Activated CD4-positive, alpha-beta T cell treated with anti-CD3 and anti-CD28 coated beads for 4 hours (primary cell): ENCODE measurements at places on chromosomes 2 and 18.
A peak's percentile ranks its signal among the peaks of the same experiment; 100 is the strongest.

DNA sequence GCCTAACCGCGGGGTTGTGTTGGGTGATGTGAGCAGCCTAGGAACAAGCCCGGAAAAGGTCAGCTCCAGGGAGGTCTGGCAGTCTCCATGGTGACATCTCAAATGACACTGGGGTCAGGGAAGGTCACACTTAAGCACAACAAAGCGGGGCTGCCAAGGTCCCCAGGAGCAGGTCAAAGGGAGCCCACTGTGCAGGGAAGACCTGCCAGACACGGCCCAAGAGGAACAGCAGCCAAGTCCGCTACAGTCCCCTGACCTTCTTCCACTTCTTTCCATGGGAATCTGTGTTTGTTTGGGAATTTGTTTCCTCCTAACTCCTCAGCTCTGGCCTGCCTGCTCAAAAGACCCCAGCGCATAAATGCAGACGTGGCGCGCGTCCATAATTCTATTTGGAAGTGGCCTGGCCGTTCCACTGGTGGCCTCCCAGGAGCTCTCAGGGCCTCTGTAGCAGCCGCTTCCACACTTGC is 232.1 kb upstream of the COPS8 start:
- no peak for DNase-seq

DNA sequence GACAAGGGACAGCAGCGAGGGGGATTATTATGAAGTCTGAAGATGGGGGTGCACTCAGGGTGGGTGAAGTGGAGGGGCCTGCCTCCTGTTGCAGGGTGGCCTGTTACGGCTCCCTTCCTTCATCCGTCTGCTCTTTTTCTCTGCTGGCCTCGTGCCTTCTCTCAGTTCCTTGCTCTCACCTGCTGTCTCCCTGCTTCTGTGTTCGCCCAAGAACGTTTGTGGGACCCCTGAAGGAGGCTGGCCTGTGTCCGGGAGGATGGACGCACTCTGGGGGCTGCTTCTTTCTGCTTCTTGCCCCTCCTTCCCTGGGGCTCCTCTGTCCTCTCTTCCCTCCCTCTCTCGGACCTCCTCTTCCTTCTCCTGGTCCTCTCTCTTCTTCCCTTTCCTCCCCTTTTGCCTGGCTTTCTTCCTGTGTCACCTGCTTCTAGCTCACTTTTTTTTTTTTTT is 13.8 kb downstream of the MROH2A start:
- no peak for DNase-seq

GRCh38 chr2:216112926-216113325 is 3.8 kb downstream of the XRCC5 start:
- DNase-seq: no peak

DNA sequence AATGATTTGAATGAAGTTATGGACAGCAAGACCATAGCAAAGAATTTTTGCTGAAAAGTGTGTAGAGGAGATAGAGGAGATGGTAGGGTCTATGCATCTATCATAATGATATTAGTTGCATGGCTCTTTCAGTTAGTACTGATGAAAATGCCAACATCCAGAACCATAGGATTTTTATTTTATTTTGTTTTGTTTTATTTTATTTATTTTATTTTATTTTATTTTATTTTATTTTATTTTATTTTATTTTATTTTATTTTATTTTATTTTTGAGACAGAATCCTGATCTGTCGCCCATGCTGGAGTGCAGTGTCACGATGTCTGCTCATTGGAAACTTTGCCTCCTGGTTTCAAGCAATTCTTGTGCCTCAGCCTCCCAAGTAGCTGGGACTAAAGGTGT is 1021.1 kb upstream of the ZEB2 start:
- DNase-seq: no peak

GRCh38 chr2:118168615-118169014 is 80.3 kb downstream of the INSIG2 start:
- no peak for DNase-seq

DNA sequence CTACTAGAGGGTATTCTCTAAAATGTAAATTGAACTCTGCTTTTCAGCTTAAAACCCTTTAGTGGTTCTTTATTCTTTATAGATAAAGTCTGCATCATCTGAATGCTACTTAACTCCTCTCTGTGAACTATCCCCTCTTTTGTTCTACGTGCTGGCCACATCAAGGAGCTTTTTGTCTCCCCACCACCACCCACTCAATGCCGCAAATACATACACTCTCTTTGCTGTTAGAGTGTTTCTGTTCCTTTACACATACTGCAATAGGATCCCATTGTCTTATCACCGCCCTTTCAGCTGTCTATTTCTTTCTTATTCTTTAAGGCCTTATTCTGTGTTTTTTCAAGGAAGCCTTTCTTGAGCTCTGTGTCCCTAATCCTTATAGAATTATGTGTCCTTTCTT is 83.3 kb downstream of the EML4 start:
- DNase-seq: peak; percentile 9

DNA sequence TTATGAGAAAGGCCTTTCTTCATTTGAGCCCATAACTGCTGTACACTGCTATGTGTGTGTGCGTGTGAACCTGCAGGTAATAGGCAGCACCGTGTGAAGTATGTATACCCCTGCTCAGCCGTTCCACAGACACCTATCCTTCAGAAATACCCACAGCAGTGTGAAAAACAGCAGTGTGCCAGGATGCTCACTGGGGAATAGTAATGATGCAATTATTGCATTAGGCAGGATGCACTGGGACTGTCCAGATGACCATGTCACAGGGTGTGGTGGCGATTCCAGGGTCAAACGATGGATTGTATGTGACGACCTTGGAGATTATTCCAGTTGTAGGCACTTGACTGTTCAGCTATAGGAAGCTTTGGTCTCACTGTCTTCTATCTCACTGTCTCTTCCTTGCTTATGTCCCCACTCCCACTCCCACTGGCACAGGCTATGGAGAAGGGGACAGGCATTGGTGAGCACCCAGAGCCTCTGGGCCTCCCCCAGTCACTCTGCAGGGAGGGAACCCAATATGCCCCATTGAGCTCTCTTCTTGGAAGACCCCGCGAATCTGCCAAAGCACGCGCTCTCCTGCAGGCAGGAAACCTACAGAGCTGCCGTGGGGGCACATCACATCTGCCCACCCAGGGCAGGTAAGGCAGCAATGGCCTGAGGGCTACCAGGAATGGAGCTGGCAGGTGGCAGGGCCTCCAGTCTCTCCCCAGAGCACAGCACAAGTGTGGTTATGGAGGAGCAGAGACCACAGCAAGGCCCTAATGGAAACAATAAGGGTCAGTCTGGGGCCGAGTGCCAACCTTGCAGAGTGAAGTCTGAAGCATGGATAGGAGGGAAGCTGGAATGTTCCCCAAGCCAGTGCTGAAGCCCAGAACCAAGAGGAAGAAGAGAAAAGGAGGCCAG is 518.9 kb upstream of the RAB6C start:
- DNase-seq: no peak

DNA sequence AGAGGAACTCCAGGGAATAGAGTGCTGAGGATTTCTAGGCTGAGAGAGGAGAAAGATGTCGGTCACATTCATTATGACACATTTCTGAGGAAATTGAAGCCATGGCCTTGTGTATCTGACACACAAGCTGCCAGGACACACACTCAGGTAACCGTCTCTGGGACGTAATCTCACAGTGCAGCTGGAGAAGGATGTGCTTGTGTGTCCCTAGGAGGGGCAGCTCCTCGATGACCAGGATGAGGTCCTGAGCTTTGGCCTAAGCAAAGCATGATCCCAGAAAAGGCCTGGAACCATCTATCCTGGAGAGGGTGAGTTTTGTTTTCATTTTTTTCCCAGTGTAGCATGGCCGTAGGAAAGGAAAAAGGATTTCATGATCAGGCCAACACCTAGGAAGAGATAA is 102.2 kb downstream of the CAPN13 start:
- no peak for DNase-seq

DNA sequence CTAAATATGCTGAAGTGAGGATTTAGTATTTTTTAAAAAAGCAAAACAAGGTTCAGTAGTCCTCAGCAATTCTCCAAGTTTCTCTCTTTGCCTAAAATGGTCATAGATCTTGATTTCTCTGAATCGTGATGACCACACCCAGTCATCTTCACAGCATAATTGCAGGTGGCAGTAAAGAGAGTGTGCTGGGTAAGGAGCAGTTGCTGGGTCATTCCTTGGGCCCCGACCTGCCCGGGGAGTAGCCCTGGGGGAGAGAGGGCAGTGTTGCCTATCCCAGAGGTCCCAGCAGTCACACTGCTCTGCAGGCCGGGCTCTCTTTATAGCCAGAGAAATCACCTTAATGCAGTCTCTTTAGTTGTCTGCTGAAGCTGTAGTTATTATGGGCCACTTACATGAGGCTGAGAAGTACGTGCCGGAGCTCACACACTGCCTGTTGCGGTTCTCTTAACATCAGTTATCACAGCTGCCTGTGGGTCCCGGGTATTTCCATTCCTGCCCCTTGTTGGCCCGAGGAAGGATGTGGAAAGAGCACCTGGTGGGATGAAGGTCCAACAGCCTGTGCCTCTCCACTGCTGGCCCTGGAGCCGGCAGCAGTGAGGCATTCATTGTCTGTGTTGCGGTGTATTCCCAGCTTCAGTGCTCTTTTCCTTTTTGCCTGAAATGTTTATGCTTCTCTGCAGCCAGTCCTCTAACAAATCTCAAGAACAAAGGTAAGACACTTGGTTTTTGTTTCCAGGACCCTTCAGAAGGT is 230.1 kb downstream of the ALPK2 start:
- no peak for DNase-seq

DNA sequence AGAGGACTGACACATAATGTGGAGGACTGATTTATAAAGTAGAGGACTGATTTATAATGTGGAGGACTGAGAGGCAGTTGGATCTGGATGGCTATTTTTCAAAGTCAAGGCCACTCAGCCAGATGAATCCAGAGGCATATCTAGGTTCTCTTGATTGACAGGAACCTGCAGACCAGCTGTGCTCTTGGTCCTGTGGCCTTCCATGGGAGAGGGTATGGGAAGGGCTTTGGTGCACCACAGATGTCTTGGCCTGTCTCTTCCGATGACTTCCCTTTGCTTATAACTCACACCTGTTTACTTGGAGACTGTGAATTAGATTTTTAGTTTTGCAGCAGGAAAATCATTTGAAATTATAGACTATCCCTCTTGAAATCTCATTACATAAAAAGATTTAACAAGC is 32.3 kb downstream of the AGAP1 start:
- no peak for DNase-seq

DNA sequence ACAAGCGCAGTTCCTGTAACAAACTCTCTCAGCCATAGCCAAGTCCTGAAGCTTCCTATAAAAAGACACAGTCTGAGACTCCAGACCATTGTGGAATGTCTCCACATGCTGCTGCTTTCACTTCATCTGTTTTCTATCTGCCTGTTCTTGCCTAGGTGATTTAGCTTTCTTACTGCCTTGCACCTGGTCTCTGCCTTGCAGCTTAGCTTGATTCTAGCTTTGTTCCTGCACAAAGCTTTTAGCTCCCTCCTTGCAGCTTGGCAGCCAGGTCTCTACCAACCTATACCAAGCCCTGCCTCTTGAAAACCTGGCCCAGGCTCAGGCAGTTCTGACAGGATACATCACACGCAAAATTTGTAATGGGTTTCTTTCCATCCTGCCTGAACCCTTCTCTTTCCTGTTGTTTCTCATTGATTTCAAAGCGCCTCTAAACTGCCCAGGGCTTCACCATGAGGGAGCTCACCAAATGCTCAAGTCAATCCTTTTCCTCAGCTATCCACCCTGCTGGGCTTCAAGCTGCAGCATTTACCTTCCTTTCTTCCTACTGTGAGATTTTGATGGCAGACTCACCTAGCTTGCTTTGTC is 941.3 kb upstream of the NXPH2 start:
- no peak for DNase-seq

DNA sequence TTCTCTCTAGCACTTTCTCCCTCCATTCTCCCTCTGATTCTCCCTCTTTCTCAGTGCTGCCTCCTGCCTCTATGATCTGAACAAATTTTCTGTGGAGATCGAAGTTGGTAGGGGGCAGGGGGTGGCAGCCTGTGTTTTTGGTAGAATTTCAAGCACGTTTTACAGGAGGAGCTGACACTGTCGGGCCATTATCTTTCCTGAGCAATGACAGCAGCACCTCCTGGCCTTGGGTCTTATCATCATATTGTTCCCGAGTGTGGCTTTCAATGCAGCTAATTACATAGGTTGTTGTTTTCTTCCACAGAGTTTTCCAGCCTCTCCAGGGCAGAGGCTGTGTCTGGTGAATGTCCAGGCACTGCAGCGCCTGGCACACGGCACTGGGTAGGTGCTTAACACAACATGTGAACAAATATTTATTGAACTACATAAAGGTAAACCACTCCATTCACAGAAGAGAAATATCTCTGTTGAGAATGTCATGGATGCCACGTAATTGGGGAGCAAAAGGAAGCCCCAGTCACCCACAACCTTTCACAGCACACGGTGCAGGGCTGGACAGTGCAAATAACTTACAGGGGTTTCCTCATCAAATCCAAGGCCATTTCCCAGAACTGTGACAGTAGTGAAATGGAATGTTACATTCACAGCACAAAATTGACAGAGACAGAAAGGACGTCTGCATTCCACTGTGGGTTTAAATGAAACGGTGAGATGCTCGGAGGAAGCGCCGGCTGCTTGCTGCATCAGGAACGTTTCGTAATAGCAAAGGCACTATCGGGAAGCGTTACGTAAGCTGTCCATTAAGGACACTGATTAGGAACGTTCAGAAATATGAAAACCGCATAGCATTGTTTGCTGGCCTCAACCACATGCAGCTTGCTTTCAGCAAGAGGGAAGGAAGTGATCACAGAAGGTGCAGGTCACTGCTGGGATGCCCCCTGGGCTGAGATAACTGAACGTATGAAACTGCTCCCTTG is 6.5 kb upstream of the KCNG2 start:
- no peak for DNase-seq

DNA sequence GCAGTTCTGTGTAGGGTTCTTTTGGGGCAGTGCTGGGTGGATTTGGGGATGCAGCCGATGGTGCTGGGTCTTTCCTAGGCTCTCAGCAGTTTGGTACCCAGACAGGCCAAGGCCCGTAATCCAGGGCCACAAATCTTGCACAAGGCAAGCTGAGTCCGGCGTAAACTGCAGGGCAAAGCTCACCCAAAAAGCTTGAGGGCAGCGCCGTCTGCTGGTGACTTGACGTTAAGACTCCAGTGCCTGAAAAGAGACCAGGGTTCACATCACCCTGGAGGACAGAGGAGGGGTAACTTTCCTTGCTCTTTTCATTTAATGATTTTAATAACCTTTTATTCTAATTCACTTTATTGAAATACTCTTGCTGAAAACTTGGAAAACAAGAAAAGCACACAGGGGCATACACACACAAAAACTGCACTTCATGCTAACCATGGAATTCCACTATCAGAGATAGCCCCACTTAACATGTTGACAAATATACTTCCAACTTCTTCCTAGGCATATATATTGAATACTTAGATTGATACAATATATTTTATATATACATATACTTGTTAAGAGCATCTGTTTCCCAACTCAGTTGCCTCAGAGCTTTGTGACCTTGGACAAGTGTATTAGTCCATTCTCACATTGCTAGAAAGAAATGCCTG is 38.9 kb downstream of the CNGA3 start:
- peak; percentile 60 for DNase-seq

- no peak for DNase-seq
Observed at GRCh38 chr18:5518899-5519371, 24.9 kb downstream of the EPB41L3 start.

DNA sequence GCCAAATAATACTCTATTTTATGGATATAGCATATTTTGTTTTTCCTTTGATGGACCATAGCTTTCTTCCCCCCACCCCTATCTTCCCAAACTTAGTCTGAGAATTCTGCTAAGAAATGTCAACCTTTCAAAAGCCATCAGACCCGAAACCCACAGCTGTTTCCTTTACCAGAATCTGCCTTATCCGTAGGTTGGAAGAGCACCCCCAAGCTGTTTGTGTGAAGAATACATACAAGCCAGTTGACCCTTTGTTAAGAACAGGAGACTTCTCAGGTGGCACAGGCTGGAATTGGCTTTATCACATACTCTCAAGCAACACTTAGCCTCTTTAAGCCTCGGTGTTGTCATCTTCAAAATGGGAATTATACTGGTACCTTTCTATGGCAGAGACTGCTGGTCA is 135.1 kb downstream of the ACTR3 start:
- no peak for DNase-seq
